ENCODE measurements at places on chromosomes 1 and 21. TPM values are rescaled to one million over a fixed set of nuclear protein-coding genes. Genes with fewer than 3 reads are reported as not detected.

GRCh38 chr1:23574265-23574754 is 15.0 kb upstream of the ID3 start:
- no peak for DNase-seq

Gene THEM5
- 0.17 TPM for total RNA-seq

- peak; percentile 91 for DNase-seq
Observed at GRCh38 chr1:27342778-27343638, 1.2 kb downstream of the SYTL1 start.

GRCh38 chr1:190338829-190339228 is 138.8 kb downstream of the BRINP3 start:
- DNase-seq: no peak

- no peak for DNase-seq
Observed at GRCh38 chr1:14912839-14913481, 240.6 kb upstream of the TMEM51 start.

GRCh38 chr1:228986093-228986904 is 251.0 kb downstream of the RHOU start:
- DNase-seq: no peak
